ENCODE measurements at places on chromosomes 6 and 20.

DNA sequence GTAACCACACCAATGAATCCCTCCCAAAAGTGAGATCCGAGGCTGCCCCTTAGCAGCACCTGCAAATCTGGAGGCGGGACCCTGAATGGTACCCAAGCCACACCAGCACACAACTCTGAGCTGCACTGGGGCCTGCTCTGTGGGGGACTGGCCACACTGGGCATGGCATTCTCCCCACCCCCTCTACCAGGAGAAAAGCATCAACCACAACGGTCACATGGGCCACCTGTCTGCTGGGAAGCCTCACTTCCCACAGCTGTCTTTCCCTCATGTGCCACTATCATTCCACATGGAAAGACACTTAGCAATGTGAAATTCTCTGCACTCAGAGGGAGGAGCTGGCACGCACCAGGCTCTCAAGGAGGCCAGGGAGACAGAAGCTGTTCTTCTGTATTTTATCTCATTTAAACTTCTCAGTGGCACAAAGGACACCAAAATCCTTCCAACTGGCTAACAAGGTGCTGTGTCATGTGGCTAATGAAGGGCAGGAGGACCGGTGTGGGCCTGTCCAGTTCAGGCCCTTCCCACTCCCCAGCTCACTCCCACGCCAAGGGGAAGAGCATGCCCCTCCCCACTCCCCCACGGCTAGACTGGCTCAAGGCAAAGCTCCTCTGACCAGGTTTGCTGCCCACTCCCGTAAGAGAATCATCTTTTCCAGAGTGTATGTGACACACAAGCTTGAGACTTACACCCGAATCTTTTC, 19.0 kb downstream of the YTHDF1 start:
- no peak for ATAC-seq

DNA sequence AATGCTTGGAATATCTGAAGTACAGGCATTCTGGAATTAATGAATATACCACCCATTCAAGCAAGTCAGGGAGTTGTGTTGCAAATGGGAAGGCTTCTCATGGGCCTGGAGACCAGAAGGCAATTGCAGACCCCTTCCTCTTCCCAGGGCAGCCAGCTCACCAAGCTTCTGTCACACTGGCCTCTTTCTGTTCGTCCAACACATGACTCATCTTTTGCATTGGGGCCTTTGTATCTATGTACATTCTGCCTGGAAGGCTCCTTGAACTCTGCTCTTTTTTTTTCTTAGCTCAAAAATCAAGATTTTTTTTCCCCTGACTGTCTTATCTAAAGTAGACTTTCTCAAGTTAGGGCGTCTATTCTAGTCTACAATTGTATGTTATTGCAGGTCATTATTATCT, 132.9 kb upstream of the MYLIP start:
- no peak for ATAC-seq

GRCh38 chr20:61094581-61094980, 157.5 kb upstream of the CDH4 start:
- no peak for ATAC-seq

DNA sequence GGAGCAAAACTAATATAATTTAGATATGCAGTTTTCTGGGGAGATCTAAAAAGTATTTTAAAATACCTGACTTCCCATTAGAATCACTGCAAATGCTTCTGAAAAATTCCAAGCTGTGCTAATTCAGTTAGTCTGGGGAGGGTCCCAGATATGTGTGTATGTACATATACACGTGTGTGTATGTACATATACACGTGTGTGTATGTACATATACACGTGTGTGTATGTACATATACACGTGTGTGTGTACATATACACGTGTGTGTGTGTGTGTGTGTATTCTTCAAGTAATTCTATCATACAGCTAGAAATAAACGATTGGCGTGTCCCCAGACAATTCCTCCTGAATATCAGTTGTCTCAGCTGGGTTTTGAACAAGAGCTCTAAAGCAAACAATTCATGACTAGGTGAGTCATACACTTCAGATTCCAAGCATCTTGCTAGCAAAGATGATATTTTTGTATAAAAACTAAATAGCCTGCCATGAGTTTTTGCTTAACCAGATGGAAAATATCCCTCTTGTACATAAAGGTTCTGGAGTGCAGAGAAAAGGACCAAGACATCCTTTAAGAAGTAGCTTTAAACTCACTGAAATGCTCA, 58.2 kb downstream of the SPACA1 start:
- ATAC-seq: no peak

DNA sequence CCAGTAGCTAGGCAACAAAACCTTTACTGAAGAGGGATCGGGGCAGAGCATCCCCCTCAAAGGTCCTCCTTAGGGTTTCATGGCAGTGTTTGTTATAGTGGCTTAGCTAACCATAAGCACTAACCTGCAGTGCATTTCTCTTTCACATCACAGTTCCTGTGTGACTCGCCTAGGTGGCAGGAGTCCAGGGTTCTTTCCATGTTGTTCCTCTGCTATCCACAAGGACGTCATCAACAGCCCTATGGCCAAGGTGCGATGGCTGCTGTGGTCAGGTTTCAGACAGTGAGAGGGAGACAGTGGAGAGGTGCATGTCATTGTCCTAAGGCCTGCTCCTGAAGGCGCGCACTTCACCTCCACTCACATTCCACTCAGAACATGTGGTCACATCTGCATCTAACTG, 38.8 kb upstream of the FOXA2 start:
- no peak for ATAC-seq

DNA sequence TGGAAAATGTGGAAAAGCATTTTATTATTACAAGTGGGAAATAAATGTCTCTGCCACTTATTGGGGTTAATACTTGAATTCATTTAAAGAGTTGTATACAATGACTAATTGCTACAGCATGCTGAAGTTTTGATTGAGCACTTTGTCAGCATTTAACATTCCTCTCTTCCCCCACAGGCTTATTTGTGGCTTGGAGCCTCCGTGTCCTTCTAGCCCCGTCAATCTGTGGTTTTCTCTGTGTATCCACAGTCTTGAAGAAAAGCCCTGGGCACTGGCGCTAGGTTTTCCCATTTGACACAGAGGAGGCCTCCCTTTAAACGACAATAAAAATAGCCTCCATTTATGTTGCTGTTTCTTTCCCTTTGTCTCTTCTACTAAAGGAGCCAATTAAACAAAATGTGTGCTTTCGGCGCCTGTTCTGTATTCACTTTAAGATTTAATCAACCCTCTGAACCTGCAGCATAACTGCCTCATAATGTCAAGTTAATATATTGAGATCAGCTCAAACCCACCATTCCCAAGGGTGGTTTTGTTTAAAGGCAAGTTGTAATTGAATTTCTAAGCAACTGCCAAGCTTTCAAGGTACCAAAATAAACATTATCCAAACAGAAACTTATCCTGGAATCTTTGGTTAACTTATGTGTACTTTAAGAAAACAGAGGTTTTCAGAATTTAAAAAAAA, 326.6 kb upstream of the RNF24 start:
- ATAC-seq: no peak

- ATAC-seq: no peak
Measured at GRCh38 chr6:156955494-156956183, 178.5 kb downstream of the ARID1B start.

GRCh38 chr6:138971601-138972000, 16.5 kb downstream of the REPS1 start:
- ATAC-seq: no peak

GRCh38 chr6:106014955-106015354, 71.2 kb upstream of the PRDM1 start:
- no peak for ATAC-seq

- no peak for ATAC-seq
Measured at GRCh38 chr20:57568960-57569359, 8.1 kb downstream of the PCK1 start.

- no peak for ATAC-seq
Measured at GRCh38 chr6:108587258-108588059, 26.7 kb downstream of the FOXO3 start.

DNA sequence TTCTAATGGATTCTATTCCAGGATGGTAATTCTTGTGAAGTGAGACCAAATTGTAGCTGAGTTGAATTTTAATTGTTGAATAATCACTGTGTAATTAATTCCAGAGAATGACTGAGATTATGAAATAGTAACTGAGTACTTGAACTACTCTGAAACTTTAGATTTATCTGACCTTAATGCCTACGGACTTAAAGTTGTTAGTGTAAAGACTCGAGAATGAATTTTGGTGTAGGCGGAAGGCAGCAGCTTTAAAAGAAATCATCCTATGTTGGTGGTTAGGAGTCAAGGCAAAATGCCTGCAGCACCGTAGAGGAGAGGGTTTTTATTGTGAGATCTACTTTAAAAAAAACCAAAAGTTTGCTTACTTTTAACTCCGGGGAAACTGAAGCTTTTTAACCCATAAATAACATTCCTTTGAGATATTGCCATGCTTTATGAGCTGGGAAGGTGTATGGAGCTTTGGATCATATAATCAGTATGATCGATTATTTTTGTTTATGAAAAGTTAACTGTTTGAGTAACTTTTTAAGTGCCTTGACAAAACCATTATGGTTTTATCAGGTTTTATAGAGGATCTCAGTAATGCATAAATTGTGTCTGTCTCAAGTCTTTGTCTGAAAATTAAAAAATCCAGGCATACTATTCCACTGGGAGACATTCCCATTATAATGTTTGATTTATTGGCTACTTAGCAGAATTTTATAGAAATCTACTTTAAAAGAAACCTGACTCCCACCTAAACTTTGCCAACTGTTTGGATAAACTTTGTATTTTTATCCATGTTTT, 46.1 kb downstream of the MYO6 start:
- no peak for ATAC-seq

DNA sequence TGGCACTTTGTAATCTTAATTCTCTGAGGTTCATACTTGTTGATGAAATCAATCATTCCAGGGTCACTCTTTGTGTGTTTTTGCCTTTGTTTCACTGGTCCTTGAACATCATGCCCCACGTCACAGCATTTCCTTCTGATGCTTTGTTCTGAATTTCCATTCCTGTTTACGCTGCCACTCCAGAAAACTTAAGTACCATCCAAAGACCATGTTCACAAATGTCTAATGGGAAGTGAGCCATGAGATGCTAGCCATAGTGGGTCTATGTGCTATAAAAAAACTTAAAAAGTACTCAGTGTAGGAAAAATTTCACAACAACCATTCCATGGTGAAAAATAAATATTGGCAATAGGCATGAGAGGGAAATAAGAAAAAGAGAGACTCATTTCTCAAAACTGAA, 232.0 kb downstream of the IBTK start:
- no peak for ATAC-seq

DNA sequence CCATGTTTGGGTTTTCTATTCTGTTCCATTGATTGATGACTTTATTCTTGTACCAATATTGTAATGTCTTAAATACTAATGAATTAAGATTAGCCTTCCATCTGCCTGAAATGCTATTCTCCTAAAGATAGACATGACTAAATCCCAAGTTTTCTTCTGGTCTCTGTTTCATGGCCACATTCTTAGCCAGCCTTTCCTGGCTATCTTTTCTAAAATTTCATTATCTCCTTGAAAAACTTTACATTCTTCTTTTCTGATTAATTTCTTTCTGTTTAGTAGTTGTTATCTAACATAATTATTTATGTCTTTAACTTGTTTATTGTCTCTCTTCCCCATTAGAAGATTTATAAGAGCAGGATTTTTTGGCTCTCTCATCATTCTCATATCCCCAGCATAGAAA, 4.4 kb upstream of the PRIM2 start:
- no peak for ATAC-seq

GRCh38 chr6:147177286-147177685, 26.9 kb upstream of the STXBP5 start:
- no peak for ATAC-seq

DNA sequence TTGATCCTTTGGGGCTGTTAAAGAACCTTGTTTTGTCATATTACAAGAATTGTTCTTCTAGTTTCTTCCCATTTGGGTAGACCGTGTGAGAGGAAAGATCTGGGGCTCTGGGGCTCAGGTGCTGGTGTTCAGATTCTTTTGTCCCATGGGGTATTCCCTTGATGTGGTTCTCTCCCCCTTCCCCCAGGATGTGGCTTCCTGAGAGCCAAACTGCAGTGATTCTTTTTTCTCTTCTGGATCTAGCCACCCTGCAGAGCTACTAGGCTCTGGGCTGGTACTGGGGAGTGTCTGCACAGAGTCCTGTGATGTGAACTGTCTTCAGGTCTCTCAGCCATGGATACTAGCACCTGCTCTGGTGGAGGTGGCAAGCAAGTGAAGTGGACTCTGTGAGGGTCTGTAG, 480.5 kb upstream of the MAN1A1 start:
- ATAC-seq: no peak

DNA sequence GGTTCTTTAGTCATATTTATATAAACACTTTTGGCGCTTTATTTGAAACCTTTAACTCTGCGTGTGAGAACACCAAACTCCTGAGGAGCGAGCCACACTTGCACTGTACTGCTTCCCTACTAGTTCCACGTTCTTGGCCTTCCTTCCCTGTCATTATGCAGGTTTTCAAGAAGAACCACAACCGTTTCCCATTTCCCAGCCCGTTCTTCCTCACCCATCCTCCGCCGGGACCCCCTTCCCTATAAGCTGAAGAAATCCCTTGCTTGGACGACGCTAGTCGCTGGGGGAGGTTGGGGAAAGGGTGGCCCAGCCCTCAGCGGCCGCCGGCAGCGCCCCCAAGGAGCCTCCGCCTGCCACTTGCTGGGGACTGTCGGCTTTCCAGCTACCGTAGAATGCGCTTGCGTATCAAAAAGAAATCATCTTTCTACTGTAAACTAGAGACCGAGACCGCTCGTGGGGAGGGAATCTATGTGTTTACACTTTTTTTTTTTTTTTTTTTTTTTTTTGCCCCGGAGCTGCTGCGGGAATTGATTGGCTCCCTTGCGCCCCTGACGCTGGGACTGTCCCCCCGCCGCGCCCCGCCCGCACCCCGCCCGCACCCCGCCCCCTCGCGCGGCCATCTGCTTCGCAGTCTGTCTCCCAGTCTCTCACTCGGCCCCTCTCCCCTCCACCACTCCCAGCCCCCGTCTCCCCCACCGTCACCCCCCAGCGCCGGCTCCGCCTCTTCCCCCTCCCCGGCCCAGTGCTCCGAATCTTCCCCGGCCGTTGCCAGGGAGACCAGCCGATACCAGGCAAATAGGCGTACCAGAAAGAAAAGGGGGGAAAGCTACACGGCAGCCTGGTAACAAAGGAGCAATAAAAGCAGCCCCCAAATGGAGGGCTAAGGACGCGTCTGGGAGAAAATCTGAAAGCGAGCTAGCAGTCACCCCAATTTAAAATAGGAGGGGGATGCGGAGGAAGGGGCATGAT, 2.3 kb upstream of the MARCKS start:
- ATAC-seq: no peak

DNA sequence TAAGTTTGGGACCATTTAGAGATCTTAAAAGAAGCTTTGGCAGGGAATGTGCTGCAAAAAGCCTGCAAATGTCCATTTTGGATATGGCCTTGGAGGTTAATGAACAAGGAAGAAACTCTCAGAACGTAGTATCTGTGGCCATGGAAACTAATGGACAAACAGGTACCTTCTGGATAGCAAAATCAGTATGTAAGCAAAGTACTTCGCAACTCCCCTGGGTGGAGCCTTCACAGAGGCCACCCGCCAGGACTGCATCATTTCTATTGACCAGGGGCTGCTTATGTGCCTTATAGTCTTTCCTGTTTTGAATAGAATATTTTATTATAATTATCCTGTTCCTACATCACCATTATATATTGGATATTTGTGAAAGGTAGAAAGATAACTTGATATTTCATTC, 510.8 kb upstream of the SYNCRIP start:
- no peak for ATAC-seq
